Cortex of kidney (tissue), 1 donor: ENCODE measurements at places on chromosomes 2 and 18.

GRCh38 chr2:156576005-156576404, 139.8 kb downstream of the GPD2 start:
- no peak for DNase-seq

DNA sequence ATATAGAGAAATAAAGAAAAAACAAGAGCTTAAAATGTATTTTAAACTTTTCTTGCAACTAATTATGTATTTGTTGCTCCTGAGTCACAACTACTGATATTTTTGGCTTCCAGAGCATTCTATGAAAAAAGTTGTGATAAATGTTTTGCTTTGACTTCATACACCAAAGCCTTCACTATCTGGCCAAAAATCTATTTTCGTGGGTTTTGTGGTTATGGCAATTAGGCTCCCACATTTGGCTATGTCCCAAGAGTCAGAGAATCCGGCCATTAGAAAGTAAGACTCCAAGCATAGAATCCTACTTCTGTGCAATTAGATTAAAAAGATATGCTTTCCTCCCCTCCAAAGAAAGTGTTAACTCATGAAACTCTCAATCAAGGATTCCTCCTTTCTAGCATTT, 1456.1 kb upstream of the ACVR2A start:
- DNase-seq: no peak

DNA sequence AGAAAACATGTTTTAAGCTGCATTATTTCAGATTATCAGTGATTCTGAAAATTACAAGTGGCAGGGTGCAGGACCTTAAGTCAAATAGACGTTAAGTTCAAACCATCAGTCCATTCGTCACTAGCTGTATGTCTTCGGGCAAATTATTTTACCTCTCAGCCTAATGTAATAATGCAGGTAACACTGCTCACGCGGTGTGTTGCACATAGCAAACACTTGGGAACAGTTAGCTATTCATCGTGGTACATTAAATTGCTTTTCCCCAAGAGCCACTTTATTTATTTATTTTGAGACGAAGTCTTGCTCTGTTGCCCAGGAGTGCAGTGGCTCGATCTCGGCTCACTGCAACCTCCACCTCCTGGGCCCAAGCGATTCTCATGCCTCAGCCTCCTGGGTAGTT, 10.1 kb downstream of the MAT2A start:
- DNase-seq: no peak

- DNase-seq: no peak
Measured at GRCh38 chr2:234772733-234773060, 179.1 kb upstream of the SH3BP4 start.

DNA sequence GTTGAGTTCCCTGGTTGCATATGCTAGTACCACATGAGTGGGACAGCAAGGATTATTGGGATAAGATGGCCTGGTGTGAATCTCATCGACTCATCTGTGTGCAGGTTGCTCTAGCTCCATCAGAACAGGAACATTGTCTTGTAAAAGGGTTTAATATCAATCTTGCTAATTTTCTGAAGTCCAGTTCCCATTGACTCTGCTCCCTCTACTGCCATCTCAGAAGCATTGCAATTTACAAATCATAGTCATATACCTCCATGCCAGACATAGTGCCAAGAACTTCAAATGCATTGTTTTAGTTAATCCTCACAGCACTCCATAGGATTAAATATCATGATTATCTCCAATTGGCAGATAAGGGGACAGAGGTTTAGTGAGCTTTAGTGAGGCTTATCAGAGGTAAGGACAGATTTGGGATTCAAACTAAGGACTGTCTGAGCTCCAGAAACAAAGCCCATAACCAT, 4.8 kb upstream of the STAT4 start:
- no peak for DNase-seq

- DNase-seq: no peak
Measured at GRCh38 chr2:40168032-40168431, 283.9 kb downstream of the SLC8A1 start.

GRCh38 chr18:79916128-79916494, 35.3 kb downstream of the SLC66A2 start:
- DNase-seq: no peak

DNA sequence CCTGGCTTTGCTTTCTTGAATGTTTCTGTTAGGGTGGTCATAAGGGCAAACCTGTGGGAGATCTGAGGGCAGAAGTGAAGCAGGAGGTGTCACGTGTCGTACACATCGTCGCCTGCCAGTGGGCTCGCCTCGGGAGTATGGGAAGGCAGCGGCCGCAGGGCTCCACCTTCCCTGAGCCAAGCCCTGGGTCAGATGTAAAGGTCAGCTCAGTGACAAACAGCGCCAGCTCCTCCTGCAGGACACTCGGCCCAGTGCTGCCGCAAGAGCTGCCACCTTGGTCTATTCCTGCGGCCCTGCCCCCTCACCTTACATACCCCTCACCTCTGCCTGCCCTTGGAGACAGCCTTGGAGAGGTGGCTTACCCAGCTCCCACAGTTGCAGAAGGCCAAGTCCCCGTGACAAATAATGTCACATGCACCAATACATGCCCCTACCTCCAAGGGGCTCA, 64.2 kb downstream of the PSMG2 start:
- no peak for DNase-seq

GRCh38 chr2:19292007-19292406, 66.4 kb downstream of the OSR1 start:
- no peak for DNase-seq

DNA sequence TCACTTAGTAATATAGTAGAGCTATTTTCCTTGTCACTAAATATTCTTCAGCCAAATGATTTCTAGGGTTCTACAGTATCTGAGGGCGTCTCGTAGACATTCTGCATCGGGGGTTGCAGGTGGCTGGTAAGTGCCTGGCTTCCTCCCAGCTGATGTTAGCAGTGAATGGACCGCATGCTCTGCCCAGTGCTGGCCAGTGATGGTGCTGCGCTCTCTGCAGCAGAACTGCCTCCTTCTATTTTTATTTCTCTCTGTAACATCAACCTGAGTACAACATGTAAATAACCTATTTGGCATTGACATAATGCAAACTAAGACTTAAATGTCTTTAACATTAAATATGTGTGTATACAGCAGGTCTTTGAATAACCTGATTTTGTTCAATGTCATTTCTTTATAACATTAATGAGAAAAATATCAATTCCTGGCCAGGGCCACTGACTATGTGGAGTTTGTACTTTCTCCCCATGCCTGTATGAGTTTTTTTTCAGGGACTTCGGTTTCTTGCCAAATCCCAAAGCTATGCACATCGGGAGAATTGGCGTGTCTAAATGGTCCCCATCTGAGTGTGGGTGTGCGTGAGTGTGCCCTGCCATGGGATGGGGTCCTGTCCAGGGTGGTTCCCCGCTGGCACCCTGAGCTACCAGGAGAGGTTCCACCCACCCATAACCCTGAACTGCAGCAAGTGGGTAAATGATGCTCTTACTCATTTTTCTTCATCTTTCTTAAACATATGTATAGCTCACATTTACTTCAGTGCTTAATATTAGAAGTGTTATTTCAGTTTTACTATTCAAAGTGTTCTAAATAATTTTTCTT, 278.2 kb upstream of the EPAS1 start:
- no peak for DNase-seq

DNA sequence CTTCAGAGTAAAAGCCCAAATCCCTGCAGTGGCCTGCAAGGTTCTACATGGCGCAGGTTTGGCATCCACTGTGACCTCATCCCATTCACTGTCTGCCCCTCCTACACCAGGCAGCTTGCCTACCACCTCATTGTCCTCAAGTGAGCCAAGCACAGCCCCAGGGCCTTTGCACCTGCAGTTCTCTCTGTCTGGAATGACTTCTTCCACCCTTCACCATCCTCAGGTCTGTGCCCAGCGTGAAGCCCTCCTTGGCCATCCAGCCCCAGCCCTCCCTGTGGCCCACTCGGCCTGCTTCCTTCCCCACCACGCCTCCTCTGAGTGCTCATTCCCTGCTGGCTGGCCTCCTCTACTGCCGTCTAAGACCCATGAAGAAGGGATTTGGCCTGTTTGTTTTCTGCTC, 32.6 kb upstream of the UBE2F start:
- no peak for DNase-seq

DNA sequence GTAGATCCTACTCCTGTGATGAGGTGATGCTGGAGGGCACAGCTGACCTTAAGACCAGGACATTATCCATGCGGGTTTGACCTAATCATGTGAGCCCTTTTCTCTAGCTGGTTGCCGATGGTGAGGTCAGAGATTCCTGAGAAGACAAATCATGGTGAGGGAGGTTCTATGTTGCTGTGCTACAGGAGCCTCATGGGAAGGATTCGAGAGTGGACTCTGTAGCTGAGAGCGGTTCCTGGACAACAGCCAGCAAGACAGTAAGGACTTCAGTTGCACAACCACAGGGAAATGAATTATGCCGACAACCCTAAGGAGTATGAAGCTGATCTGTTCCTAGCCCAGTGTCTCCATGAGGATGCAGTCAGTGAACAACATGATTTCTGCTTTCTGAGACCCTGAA, 80.4 kb downstream of the EPB41L3 start:
- no peak for DNase-seq

DNA sequence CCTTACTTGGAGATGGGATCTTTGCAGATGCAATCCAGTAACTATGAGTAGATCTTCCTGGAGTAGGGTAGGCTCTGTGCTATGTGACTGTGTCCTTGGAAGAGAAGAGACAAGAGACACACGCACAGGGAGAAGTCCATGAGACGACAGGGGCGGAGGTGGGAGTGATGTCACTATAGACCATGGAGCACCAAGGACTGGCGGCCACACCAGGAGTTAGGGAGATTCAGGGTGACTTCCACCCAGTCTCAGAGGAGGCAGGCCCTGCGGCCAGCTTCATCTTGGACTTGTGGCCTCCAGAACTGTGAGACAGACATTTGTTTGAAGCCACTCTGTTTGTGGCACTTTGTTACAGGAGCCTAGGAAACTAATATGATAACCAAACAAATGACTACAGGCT, 177.8 kb downstream of the INHBB start:
- DNase-seq: no peak
